ENCODE measurements at places on chromosomes 1 and 21.

DNA sequence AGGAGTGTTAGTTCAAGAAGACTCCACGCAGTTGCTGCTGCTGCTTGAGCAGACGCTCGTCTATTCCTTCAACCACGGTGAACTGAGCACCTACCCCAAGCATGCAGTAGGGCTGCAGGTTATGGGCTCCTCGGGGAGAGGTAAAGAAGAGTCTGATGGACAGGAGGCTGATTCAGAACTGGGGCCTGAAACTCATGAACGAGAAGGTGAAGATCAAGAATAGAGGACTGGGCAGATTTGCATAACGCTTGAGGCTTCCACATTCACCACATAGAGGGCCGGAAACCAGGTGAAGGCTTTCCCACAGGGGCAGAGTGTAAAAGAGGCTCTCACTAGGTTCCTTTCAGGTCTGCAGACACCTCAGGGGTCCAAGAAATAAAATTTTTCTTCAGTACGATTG lies 9.1 kb downstream of the ABCA4 start:
- no peak for DNase-seq

DNA sequence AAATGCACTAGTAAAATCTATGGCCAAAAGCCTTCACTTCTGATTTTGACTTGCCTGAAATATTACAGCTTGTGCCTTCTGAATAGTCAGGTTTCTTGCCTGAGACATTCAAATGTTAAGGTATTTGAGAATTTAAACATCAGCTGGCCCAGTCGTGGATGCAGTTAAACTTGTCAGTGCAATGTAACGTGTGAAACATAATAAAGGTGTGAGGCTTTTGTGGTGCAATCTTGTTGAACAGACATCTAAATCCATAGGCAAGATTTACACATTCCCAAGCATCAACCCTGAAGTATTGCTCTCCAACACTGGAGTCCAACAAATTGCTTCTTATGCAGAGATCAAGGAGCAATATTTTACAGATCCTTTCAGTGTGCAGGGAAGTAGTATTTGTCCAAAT lies 4.4 kb downstream of the CCN1 start:
- DNase-seq: no peak

- DNase-seq: no peak
Measured at GRCh38 chr1:84583648-84584047, 9.4 kb upstream of the CTBS start.

- DNase-seq: no peak
Measured at GRCh38 chr1:205240118-205240517, 12.4 kb downstream of the TMCC2 start.

DNA sequence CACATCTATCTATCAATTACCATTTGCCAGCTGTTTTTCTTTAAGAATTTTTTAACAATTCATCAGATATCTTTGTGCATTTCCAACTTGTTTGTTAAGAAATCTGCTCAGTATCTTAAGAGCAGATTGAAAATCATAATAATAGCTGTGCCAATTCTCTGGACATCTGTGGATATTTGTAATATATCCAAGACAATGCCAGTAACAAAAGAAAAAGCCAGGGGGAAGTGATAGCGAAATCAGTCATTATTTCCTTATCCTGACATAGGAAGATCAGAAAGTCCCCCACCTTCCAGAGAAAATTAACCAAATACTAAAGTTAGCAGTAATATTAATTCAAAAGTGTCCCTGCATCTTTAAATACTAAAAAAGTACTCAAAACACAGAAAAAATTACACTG lies 217.1 kb downstream of the RERE start:
- DNase-seq: no peak

DNA sequence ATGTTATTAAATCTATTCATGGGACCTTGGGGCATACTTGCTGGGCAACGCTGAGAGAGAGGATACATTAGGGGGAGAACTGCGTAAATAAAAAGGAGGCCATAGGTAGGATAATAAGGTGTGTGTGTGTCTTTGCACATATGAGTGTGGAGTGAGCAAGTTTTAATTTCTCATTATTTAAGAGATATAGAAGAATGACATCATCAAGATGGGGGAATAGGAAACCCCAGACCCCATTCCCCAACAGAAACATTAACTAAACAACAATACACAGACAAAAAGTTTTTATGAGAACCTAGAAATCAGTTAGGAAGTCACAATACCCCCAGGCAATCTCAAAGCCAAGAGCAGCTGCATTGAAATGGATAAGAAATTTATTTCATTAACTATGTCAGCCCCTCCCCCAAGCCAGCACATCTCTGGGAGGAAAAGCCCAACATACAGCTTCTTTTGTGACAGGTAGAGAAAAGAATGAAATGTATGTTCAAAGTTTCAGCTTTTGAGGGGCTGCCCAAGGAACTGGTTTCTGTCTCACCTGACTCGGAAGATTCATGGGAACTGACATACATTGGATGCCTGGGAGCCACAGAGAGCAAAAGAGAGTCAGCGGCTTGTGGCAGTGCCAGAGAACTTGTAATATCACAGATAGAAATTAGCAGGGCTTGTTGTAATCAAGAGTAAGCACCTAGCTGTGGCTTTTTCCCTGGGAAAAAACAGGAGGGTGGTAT lies 234.3 kb upstream of the NFIA start:
- DNase-seq: no peak

DNA sequence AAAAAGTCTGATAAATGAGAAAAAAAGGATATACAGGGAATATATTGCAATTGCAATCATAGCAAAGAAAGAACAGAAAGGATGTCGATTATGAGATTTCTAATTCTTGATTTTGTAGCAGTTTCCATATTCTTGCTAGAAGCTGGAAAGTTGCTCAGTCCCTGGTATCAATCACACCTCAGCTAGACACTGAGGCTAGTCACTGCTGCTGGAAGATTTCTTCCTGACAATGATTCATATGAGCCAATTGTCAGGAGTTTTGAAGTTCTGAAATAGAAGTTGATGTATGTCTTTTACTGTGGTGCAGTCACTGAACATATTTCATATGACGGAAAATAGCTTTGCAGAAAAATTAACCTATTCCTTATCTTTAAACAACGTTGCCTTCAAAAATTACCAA lies 208.4 kb upstream of the C1orf105 start:
- DNase-seq: no peak

GRCh38 chr1:174953285-174954072 lies 46.3 kb upstream of the CACYBP start:
- no peak for DNase-seq

- no peak for DNase-seq
Measured at GRCh38 chr1:211589782-211590721, 11.1 kb upstream of the SLC30A1 start.

DNA sequence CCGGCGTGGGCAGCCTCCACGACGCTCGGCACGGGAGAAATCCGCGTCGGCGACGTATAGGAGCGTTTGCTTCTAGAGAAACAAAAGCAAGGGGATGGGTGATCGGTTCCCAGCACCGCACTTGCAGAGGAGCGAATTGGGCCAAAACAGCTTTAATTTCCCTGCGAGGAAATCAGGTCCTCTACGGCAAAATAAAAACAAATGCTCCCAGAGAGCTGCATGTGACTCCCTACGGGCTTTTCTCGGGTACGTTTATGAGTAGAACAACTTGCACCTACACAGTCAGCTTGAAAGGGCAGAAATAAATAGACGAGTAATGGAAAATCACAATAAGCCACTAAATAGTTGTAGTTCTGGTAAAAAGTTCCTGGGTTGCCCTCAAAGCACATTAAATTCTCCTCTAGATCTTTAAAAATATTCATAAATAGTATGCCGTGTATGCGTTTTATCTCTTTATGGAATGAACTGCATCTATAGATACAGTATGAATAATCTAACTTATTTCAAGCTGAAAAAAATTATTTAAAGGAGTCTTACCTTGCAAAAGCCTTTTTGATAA lies 1.2 kb downstream of the NHLH2 start:
- DNase-seq: no peak

DNA sequence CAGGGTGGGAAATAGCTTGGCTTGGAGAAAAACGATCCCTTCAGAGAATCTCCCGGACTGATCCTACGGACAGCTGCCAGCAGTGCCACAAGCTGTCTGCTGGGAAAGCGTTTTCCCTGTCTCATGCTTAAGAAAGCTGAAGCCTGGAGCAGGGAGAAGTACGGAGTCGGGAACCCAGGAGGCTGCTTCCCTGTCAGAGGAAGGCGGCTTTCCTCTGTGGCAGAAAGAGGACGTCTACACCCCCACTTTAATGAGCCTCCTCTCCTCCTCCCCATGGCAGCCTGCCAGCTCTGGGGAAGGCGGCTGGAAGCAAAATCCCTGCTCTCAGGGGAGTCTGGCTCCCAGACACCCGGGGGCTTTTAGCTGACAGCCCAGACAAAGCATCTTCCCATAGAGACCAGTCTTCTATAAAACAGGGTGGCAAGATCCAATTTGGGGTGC lies 7.3 kb downstream of the KIF21B start:
- DNase-seq: no peak

GRCh38 chr1:165248969-165249571 lies 107.4 kb downstream of the LMX1A start:
- DNase-seq: no peak

GRCh38 chr21:26421724-26422123 lies 151.4 kb downstream of the CYYR1 start:
- DNase-seq: no peak

GRCh38 chr21:42426876-42427480 lies 23.3 kb downstream of the UBASH3A start:
- DNase-seq: no peak

DNA sequence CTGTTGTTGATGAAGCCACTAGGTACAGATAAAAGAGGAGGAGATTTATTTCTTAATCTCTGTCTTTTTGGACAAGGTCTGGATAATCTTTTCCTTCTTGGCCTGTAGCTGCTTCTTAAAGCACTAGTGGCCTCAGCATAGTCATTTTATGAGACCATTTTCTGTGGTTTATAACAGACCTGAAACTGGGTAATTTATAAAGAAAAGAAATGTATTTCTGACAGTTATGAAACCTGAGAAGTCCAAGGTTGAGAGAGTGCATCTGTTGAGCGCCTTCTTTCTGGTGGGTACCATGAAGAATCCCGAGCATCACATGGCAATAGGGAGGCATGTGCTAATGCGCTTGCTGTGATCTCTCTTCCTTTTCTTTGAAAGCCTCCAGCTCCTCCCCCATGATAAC lies 36.7 kb upstream of the PDC start:
- no peak for DNase-seq

DNA sequence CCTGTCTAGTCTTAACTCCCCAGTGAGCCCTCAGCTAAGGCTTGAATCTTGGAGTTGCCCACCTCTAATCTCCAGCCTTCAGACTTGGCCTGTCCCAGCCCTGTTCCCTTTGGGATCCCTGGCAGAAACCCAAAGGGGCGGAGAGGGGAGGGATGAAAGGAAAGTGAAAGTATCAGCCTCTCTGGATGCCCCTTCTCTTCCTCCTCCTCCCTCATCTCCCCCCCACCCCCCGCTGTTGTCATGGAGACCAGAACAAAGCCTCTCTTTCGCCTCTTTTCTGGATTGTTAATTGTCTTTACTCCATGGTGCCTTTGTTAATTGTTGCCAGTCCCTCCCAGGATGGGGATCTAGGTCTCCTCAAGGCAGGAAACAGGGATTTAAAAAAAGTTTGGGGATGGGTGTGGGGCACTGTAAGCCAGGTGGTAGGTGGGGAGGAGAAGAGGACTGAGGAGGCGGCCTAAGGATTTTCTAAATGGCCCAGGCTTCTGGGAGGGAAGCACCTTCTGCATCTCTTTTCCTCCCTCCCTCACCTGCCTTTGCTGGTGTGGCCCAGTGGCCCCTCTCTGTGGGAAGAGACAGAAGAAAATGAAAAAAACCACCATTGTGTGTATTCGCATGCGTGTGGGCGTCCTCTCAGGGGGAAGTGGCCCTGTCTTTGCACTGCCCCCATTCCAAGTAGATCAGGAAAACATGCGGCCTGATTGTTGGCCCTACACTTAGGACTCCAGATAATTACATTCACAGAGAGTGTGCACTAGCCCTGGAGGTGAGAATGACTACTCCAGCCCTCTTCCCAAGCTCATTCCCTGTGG lies 7.5 kb upstream of the SOX13 start:
- no peak for DNase-seq
